Activated B cell treated with CpG ODN at 0.5 μM for 24 hours (primary cell): ENCODE measurements at places on chromosomes 7 and 10.

GRCh38 chr7:44488955-44489354 lies 1.5 kb downstream of the NUDCD3 start:
- no peak for DNase-seq

DNA sequence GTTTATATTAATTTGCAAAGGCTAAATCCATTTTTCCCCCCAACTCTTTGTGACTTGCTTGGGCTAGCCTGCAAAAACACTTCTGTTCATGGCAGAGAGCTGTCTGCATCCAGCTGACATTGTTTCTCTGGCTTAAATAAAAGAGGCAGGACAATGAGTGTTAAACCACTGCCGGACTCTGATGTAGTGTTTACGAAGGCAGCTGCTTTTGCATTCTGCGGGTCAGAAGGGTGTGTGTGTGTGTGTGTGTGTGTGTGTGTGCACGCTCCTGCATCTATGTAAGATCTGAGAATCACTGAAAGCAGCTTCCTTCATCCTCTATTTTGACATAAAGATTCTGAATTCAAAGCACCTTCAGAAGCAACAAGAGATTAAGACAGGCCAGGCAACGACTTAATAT lies 28.3 kb downstream of the NRP1 start:
- DNase-seq: no peak

- no peak for DNase-seq
Measured at GRCh38 chr7:102258073-102258748, 28.5 kb upstream of the SH2B2 start.

- no peak for DNase-seq
Measured at GRCh38 chr10:97001183-97001991, 169.3 kb downstream of the LCOR start.

GRCh38 chr10:13234172-13234571 lies at the start of gene UCMA:
Gene UCMA, minus strand, starts transcription at chr10:13234374. Its CDS starts 116 bp downstream, at chr10:13234258.
- DNase-seq: no peak

DNA sequence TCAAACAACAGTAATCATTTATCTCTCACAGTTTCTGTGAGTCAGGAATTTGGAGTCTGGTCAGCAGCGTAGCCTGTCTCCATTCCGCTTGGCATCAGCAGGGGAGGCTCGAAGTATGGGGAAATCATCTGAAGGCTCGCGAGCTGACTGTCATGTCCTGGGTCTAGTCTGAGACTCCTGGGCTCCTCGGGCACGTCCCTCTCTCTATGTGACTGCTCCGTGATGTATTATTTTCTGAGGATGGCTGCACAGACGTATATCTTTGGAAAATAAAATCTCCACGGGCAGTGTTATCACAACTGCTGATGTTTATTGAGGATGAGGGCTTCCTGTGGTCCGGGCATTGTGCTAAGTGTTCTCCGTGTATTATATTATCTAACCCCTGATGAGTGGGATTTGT lies 23.3 kb upstream of the PCGF5 start:
- DNase-seq: no peak

DNA sequence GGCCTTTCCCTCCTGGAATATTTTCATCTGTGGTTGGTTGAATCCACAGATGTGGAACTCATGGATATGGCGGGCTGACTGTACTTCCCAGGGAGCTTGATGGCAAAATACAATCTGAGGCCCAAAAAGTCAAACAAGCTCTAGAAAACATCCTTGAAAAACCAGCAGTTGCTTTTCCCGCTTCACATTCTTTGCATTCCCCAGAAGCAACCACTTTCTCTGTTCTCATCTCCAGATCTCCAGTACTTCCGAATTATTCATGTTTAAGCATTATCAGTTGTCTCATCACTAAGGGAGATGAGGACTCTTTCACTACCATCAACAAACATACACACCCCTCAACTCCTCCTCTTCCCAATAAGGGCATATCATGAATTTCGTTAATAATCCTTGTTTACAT lies 55.3 kb downstream of the KIF5B start:
- DNase-seq: no peak

GRCh38 chr10:21336476-21337170 lies 188.9 kb downstream of the SKIDA1 start:
- DNase-seq: no peak

- no peak for DNase-seq
Measured at GRCh38 chr7:146116521-146117222, at the start of gene CNTNAP2. Gene CNTNAP2, plus strand, starts transcription at chr7:146116801. Its CDS starts 76 bp downstream, at chr7:146116877.

- no peak for DNase-seq
Measured at GRCh38 chr10:78318305-78318704, 284.6 kb downstream of the RPS24 start.

DNA sequence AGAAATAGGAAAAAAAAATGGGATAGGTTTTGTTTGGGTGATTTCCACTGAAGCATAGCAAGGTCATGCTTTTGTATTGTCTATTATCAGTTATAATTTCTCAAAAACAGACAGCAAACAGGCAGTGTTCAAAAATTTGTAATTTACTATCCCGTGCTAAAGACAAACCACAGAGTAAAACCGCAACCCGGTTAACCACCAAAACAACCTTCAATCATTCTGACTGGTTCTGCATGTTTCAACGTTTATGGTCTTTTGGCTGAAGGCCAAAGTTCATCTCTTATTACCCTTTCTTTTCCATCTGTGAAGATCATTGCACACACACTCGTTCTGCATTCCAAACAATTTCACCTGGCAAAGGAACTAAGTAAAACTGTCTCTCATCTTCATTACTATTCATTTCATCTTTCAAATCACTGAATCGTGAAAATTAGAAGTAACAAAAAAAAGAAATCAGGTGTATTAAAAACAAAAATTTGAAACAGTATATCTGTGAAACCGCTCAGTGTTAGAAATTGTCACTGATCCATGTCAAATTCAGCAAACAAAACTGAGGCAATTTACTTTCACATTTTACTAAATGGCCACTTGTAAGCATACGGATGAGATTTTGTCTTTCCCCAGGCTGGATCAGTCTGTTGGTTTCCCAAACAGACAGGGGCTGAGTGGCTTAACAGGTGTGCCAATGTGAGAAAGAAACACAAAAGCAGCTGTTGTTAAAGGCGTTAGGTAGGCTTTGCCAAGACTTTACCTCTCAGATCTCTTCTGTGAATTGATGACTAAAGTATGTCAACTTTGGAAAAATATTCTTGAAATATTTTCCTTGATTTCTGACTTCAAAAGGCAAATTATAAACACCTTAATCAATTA lies 539.6 kb downstream of the CNTNAP2 start:
- DNase-seq: no peak

- DNase-seq: no peak
Measured at GRCh38 chr10:18213271-18213670, 73.0 kb downstream of the CACNB2 start.

DNA sequence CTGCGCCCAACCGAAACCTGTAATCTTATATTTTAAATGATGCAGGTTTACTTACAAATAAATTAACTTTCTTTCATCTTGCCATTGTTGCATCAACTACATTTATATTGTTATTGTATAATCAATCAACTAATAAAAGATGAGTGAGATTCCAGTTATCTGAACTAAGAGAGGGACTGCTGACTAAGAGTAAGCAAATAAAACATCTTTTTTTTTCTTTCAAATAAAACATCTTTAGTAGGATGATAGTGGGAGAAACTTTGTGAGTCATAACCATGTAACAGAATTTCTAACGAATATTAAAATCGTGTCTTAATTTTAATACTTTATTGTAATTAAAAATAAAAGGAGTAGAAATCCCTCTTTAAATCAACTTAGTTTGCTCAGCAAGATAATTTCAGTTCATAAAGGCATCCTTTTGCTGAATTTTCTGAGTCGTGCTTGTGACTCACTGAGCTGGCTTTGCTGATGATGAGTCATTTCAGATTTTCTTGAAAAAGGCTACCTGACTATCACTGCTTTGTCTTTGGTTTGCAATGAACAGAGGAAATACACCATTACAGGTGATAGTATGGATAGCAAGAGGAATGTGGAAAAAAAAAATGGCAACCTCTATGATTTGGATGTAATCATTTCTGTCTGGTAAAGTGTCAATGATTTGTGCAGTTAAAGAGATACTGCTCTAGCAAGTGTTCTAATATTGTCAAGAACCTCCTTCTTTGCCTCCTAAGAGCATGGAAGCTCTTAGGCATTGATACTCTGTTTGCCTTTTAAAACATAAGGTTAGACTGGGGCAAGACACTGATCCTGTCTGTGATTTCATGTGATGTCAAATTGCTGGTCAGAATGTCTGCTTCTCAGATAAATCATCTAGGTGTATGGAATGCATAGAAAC lies 119.5 kb downstream of the GPR158 start:
- DNase-seq: no peak

DNA sequence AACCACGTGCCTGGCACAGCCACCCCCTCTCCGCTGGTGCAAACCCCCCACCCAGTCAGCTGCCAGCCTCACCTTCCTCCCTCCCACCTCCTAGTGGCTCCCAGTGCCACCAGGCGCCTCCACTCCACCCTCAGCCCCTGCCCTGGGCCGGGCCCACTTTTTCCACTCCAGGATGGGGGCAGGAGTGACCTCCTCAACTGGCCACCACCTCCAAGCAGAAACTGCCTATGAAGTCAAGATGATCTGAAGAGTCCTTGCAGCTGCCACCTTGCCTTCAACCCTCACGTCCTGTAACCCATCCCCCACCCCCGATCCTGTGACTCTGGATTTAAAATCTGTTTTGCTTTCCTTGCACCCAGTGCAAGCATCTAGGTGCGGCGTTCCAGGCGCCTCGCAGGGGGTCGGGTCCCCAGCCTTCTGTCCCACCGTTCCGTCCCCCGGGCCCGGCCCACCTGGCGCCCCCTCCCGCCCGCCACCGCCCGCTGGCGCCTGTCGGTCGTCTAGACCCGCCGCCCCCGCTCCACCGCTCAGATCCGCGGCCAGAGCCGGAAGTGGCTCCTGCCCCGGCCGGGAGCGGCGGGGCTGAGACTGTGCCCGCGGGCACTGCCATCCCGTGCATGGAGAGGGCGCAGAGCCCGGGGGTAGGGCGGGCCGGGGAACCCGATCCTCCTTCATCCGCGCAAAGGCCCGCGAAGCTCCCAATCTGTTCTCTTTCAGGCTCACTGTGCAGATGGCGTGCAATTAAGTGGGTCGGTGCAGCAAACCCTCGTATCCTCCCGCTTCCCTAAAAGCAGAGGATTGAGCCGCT lies 51.2 kb upstream of the GTF2I start:
- peak; percentile 50 for DNase-seq

- DNase-seq: no peak
Measured at GRCh38 chr10:7937315-7937945, 117.1 kb upstream of the GATA3 start.

GRCh38 chr10:31103112-31103511 lies 71.4 kb upstream of the ZNF438 start:
- DNase-seq: no peak

GRCh38 chr10:76127984-76128589 lies 696.7 kb downstream of the LRMDA start:
- DNase-seq: no peak

GRCh38 chr7:158497627-158498026 lies 90.0 kb downstream of the PTPRN2 start:
- DNase-seq: no peak

DNA sequence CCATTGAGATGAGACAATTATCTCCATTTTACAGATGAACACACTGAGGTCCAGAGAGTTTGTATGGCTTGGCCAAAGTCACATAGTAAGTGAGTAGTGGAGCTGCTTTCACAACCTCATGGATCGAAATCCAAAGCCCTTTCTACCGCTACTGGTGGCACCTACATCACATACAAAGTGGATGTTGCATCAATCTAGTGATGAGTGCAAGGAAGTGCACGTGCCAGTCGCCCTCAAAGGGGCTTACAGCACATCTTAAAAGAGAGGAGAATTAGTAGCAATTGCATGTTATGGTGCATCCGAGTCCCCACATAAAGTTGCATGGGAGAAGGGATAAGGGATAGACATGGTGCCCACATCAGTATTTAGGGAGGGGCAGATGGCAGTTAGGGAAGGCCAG lies 31.0 kb upstream of the GPR26 start:
- no peak for DNase-seq

- DNase-seq: no peak
Measured at GRCh38 chr10:17227367-17228090, 512 bp upstream of the VIM start.

- no peak for DNase-seq
Measured at GRCh38 chr7:116801092-116801710, 61.2 kb upstream of the CAPZA2 start.

GRCh38 chr10:508726-509125 lies 180.7 kb downstream of the DIP2C start:
- no peak for DNase-seq

- no peak for DNase-seq
Measured at GRCh38 chr10:8602821-8603220, 548.3 kb downstream of the GATA3 start.

GRCh38 chr10:47311193-47311931 lies 10.9 kb upstream of the GDF2 start:
- no peak for DNase-seq

GRCh38 chr7:103811997-103812396 lies 177.5 kb downstream of the RELN start:
- DNase-seq: no peak

GRCh38 chr10:57716884-57717283 lies 550.8 kb downstream of the IPMK start:
- DNase-seq: no peak

DNA sequence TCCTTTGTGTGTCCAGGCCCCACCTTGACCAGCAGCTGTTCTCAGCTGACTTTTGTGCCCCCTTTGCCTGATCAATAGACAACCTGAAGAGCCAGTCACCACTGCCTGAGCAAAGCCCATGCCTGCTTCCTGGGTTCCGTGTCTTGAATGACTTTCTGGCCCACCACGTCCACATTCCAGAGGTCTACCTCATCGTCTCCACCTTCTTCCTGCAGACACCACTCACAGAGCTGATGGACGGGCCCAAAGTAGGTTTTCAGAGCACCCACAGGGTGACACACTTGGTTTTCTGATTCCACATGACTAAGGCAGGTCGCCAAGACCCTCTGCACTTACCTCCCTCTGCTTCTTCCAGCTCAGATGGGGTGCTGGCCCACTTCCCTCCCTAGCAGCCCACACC lies 126.8 kb downstream of the WDFY4 start:
- no peak for DNase-seq

DNA sequence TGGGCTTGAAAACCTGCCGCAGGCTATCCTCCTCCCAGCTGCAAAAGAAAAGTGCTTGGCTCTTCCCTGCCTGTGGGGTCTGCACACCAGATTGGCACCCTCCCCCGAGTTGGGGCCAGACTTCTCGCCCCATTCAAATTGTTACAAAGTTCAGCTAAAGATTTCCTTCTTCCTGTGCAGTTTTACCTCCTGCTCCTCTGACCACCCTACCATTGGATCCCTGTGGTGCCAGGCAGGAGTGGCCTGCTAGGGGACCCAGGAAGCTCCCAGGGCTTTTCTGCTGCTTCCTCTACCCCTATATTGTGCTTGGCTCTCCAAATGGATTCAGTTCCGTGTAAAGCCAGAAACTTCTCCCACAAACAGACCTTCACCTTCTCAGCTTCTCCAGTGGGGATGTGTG lies 135.1 kb upstream of the GAD2 start:
- DNase-seq: no peak
